Kasumi-1 (cell line): ENCODE measurements at places on chromosomes 3 and 15.
A peak's percentile ranks its signal among the peaks of the same experiment; 100 is the strongest.

- no peak for DNase-seq
Observed at GRCh38 chr3:31896648-31897433, 84.2 kb downstream of the OSBPL10 start.

DNA sequence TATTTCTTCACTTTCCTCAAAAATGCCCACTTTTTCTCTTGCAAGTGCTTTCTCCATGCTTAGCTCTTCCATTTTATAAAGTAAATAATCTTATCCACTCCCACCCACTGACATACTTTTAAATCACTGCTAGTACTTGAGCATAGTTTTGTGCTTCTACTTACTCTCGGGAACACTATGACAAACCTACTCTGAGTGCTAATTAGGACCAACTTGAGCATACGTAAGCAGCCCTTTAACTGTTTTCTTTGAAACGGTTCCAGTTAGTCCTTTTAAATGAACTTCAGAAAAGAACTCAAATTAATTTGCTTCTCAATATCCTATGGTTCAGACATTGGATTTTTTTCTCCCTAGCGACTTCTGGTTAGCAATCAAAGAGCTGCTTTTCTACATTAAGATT, 280.0 kb upstream of the SOX2 start:
- no peak for DNase-seq

GRCh38 chr3:30282154-30282696, 324.2 kb upstream of the TGFBR2 start:
- DNase-seq: no peak

- DNase-seq: no peak
Observed at GRCh38 chr3:43735618-43736017, 44.9 kb downstream of the ABHD5 start.

- no peak for DNase-seq
Observed at GRCh38 chr3:7625021-7625420, 764.1 kb downstream of the GRM7 start.

GRCh38 chr3:186044968-186045367, 63.9 kb downstream of the ETV5 start:
- DNase-seq: no peak

DNA sequence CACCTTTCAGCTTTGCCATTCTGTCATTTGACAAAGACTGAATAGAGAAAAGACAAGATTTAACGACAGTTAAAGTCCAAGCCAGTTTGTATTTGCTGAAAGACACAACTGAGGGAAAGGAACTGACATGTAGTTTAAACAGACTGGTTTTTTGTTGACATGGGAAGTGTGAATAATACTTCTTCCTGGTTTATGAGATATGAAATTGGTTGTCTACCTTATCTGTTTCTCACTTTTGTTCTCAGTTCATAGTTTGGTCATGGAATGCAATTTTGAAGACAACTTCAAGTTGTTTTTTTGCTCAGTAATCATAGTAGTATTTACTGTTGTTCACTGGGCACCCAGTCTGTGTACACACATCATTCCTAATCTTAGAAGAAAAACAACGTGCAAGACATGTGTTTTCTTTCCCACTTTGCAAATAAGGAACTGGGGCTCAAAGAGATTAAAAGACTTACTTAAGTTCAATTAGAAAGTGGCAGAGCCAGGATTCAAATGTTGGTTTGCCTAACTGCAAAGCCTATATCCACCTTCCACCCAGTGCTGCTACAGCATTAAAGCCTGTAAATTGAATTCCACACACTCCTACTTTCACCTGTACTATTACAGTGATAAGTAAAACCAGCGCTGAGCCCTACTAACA, 103.5 kb downstream of the LPP start:
- DNase-seq: no peak

- DNase-seq: peak; percentile 87
Observed at GRCh38 chr15:41115161-41115651, 874 bp downstream of the INO80 start.

- DNase-seq: peak; percentile 77
Observed at GRCh38 chr3:86563400-86563970, 427.5 kb downstream of the VGLL3 start.

GRCh38 chr3:114823061-114823460, 324.0 kb downstream of the ZBTB20 start:
- no peak for DNase-seq

DNA sequence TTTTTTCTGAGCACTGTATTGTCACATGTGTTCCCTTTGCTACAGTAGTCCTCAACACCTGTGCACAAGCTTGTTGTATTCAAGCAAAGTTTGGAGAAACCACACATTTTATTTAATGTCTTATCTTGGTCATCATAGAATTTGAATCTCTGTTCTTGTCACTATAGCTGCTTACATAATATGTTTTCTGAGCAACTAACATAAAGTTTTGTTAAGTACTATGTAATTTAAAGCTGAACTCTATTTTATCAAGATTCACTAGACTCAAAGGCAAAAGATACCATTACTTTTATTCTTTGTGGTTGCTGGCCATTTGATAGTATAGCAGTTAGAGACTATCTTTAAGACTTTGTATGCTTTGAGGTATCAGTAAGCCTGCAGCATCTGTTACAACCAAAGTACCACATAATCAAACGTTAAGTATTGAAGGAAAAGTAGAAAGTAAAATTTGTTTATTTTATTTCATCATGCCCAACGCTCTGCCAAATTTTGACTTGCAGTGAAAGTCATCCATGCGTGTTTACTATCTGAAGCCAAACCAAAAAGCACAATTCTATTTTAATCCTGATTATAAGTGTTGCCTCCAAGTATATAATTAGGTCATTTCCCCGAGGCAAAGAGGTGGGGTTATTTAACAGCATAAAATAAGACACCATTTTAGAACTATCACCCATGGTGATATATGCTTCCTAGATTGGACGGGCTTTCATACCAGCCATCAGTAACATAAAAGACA, 10.3 kb upstream of the ABHD10 start:
- DNase-seq: no peak
